Activated T-helper 1 cell treated with Interleukin-2 at 50 U/mL for 16 hours (primary cell): ENCODE measurements at places on chromosomes 12 and 14.

DNA sequence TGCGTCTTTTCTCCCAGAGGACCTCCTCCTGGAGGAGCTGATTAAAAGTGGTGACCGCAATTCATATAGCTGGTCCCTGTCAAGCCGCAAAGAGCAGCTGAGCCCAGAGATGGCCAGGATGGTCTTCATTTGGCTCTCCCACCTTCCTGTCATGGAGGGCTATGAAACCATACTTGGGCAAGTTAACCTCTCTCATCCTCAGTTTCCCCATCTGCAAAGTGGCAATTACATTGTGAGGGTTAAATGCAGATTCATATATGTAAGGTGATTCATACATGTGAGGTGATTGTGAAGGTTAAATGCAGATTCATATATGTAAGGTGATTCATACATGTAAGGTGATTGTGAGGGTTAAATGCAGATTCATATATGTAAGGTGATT lies 3.6 kb upstream of the TESC start:
- DNase-seq = no peak

- no peak for DNase-seq
Measured at GRCh38 chr14:100470523-100470897, 116.7 kb downstream of the BEGAIN start.

GRCh38 chr14:53127151-53127550 lies 26.0 kb downstream of the DDHD1 start:
- no peak for DNase-seq

DNA sequence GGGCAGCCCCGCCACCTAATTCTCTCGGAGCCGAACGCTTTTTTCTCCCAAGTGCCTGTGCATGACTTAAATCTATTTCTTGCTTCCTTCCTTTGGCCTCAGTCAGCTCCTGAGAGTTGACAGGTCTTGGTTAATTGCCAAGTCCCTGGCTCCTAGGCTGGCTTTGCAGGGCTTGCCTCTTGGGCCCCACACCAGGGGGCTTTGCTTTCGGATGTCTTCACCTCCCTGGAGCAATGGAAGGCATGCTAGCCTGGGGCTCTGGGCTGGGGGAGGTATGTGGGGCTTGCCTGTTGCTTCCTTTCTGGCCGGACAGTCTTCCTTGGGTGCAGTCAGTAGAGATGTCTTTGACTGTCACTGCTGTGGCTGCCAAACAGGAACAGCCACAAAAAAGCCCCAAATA lies 2.2 kb upstream of the KRT80 start:
- DNase-seq = no peak

GRCh38 chr12:26651566-26652188 lies 181.3 kb downstream of the ITPR2 start:
- DNase-seq = no peak

DNA sequence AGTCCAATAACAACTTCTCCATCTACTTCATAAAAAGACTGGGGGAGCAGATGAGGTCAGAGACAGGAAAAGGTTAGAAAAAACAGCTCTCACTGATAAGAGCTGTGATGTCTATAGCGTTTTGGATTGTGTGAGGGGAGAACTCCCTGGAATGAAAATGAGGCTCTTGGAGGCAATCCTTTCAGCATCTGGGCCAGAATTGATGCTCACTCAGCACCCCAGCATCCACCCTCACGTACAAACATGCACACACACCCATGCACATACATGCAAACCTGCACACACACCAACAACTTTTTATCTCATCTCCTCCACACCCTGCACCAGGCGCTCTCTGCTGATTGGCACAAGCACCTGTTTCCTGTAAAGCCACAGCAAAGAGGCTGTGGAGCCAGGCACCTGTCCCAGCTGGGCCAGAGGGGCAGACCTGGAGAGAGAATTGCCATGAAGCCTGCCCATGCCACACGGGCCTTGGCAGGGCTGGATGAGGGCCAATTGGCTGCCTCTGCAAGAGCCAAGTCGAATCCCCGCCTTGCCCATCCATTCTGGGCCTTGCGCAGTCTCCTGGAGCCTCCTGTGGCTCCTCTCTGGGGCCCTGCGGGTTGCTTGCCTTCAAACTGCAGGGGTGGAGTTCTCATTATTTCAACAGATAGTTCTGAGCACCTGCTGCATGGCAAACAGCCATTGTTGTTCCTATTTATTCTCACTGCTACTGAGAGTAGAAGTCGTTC lies 53.1 kb downstream of the SYNE3 start:
- DNase-seq = peak; percentile 30

DNA sequence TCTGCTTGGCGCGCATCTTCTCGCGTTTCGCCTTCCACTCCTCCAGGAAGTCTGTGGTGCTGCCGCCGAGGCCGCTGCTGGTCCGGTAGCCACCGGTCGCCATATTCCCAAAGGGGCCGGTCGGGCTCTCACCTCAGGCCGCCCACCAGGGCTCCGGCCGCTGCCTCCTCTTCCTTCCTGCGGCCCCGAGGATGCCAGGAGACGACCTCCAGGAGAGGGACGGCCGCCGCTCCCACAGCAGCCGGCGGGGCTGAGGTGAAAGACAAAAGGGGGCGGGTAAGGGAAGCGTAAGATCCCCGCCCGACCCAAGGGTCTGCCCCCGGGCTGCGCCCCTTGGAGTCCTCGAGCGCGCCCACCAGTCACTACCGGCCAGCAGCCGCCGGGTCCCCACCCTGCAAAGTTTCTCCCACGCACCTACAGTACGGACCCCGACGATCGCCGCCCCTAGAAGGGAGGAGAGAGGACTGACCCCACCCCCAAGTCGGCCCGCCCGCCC lies 574 bp downstream of the PAWR start:
- DNase-seq = no peak

DNA sequence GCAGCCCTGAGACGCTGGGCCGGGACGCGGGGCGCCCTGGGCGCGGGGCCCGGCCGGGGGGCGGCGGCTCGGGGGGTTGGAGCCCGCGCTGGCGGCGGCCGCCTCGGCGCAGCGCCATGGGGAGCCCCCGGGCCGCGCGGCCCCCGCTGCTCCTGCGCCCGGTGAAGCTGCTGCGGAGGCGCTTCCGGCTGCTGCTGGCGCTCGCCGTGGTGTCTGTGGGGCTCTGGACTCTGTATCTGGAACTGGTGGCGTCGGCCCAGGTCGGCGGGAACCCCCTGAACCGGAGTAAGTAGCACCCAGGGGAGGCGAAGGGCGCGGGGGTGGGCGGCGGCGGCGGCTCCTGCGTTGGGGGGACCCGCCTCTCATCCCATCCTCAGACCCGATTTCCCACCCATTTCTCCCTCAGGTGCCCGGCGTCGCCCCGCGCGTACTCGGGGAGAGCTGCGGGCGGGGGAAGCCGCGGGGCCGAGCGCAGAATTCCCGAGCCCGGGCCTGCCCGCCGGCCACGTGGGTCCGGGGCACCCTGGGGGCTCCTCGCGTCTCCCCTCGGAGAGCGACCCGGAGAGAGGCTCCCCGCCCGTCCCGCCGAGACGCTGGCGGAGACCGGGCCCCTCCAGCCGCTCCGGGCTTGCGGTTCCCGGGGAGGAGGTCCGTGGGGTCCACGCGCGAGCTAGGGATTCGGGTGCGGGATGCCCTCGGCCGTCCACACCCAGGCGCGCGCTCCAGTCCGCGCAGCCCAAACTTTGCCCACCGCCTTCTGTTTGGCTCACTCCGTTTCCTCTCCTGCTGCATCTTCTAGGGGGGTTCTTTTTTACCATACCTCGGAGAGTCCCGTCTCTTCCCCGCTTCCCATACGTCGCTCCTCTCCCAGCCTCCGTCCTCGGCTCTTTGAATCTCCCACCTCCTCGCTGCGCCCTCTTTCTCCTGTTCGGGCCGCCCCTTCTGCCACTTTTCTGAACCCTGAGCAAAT lies 807 bp downstream of the B4GALNT3 start:
- no peak for DNase-seq

DNA sequence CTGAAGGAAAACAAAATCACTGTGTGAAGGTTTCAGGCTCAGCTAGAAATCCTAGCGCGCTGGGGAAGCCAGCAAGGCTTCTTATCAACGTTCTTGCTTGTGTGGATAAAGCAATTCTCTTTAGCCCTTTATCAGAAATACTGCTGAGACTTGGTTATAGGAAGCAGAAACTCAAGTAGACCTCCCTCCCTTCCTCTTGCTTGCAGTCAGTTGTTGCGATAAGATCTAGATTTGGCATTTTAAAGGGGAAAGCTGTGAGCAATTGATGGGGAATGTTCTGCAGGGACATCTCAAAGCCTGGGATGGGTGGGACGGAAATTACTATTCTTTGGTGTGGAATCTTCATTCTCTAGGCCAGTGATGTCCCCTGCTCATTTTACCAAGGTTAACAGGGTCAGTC lies 76.4 kb upstream of the ANO4 start:
- DNase-seq = no peak

GRCh38 chr14:73741876-73742519 lies 27.8 kb upstream of the PNMA1 start:
- no peak for DNase-seq

GRCh38 chr12:121495746-121496145 lies 85.1 kb downstream of the KDM2B start:
- DNase-seq = no peak

DNA sequence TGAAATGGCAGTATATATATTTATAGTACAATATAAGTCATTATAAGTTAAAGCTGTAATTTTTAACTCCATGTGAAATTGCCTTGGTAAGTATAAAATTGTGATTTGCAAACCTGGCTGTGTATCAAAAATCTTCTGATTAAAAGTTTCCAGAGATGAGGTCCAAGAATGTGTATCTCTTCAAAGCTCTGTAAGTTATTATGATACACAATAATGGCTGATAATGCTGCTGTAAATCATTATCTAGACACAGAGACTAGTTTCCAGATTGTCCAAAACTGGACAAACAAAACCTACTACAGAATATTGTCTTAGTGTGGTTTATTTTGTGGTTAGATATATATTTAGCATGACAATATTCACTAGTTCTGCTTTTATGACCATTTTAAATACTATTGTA lies 514.8 kb downstream of the SLC6A15 start:
- no peak for DNase-seq

GRCh38 chr14:52263190-52263589 lies 4.3 kb upstream of the PTGDR start:
- DNase-seq = no peak

DNA sequence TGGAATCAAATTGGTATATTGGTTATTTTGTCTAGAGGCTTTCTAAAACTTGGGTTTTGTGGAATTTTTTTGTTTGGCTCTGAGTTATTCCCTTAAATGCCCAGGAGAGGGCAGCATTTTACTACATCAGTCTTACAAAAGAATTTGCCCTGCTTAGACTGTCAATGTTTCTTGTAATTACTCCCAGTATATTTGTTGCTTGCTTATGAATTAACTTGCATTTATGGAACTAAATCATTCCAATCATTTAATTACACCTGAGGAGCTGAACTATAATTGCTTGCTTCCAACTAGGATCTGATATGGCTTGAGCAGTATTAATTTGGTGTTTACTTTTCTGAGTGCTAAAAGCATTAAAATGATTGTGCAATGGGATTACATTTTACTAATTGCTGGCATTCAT lies 48.7 kb downstream of the MIPOL1 start:
- DNase-seq = no peak

- DNase-seq = no peak
Measured at GRCh38 chr14:60211153-60211552, 37.9 kb upstream of the PPM1A start.
